ENCODE measurements at places on chromosomes 2 and 18.

- no peak for DNase-seq
These were observed 22.5 kb downstream of the TMEM178A start for GRCh38 chr2:39688181-39688580.

DNA sequence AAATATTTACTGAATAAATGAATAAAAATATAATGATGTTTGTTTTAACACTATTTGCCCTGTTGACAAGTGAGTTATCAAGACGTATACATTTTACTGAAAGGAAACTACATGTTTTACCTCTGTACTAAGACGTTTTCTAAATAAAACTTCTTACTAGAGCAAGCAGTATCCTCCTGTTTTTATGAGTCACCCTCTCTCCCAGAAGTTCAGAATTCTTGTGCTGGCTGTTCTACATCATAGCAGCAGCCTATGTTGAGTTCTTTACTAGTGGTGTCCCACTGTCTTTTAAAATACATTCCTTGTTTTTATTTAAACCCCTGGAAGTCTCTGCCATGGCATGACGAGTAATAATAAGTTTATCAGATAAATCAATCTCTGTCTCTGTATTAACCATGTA, 297.4 kb downstream of the CALCRL start:
- no peak for DNase-seq

DNA sequence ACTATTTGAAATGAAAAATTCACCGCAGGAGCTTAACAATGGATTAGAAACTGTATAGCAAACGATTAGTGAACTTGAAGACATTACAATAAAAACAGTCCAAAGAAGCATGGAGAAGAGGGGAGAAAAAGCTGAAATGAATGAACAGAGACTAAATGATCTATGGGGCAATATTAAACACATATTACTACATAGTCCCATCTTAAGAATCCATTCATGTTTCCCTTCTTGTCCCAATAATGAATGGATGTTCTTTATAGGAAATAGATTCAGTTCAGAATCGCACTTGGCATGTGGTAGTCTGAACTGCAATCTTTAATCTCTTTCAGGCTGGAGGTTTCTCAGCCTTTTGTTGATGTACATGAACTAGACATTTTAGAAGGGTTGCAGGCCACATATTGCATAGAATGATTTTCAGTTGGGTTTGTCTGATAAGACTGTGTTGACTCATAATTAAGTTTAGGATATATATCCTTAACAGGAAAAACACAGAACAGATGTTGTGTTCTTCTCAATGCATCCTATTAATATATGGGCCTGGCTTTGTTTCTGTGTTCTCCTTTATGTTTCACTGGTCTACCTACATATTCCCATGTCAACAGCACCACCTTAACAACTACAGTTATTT, 27.9 kb downstream of the CCDC88A start:
- DNase-seq = no peak

DNA sequence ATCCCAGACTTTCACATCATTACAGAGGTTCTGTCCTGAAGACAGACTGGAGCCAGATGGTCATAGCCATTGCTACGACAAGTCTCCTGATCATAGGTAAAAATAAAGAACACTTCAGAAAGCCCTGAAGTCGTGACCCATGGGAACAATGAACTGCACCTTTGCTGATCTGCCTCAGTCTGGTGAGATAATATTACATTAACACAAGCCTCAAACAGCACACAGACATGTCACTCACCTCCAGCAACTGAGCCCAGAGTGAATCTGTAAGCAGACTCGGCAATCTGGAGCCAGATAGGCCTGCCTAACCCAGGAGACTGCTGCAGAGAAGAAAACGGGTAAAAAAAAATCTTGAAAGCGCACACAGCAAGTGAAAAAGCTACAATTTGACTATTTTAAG, 79.2 kb downstream of the SLC25A12 start:
- DNase-seq = no peak

GRCh38 chr2:88027697-88028389, 11.5 kb upstream of the RNU2-63P start:
- DNase-seq = no peak

DNA sequence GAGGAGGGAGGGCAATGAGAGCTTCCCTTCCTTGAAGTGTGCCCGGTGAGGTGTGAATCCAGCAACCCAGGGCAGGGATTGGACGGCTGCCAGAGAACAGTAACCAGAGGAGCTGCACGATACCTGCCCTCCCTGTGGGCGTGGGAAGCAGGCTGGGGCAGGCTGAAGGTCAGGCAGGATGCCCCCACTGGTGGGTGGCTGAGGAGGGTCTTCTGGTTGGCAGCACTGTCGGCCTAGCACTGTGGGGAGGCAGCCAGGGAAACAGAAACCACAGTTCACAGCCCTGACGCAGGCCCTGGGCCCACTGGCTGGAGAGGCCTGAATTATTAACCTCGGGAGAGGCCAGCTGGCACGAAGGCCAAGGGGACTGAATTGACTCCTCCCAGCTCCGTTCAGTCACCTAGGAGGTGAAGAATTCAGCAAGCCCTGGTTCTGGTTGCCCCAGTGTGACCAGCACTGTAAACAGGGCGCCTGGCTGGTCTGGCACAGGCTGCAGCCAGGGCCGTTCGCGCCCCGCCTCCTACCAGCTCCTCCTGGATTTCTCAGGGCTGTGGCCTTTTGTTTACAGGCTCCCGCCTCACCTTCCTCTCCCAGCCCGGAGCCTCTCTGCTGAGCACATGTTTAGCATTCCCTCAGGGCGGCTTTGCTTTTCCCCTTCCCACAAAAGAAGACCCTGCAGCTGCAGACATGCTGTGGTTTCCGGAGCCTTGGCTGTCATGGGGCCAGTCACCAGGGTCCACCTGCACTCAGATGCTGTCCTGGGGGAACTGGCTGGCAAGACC, 97.8 kb downstream of the B3GNT2 start:
- no peak for DNase-seq

- no peak for DNase-seq
These were observed 763 bp downstream of the CCDC141 start for GRCh38 chr2:179049203-179049545.

GRCh38 chr2:86584151-86584913, 21.1 kb upstream of the CHMP3 start:
- no peak for DNase-seq

DNA sequence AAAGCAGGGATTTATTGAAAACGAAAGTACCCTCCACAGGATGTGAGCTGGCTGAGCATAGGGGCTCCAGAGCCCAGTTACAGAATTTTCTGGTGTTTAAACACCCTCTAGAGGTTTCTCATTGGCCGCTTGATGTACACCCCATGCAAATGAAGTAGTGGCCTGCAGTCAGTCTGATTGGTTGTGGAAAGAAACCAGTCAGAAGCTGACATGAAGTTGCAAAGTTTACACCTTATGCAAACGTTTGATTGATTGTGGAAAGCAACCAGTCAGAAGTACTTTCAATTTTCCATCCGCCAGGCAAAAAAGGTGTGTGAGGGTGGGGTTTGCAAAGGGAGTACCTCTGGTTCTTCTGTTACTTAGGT, 62.3 kb downstream of the VWA3B start:
- DNase-seq = no peak

DNA sequence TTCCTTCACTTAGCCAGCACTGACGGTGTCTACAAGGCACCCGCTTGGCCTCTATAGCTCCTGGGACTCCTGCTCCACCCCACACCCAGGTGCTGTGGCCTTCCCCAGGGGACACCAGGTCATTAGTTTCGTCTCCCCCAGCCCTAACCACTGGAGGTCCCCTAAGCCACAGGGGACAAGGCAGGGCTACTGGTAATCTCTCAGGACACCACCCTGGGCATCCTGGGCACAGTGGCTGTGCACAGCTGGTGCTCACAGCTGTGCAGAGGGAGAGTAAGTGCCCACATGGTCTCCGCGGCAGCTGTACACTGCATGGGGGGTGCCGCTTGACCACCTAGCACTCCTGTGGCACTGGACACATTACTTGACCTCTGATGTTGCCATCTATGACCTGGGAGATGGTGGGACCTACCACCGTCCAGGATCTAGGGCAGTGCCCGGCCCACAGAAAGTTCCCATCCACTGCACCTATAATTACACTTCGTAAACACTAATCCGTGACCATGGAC, 134.0 kb downstream of the HDAC4 start:
- DNase-seq = no peak

DNA sequence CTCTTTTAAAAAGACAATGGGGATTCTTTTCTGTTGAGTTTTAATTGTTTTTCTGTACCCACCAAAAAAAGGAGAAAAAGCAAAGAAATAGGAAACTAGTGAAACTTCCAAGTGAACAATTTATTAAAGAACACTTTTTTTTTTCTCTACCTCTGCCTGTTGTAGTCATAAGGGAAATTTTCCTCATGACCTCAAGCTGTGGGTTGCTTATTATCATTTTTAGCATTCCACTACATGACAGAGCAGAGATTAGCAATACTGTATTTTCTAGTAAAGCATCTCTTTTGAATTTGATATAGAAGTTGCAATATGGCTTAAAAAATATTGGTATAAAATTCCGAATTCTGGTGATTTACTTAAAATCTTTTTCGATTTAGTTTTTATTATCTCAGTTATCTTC, 87.9 kb upstream of the LRRTM1 start:
- no peak for DNase-seq

GRCh38 chr2:42828487-42829425, 36.4 kb upstream of the HAAO start:
- peak; percentile 88 for DNase-seq

- DNase-seq = no peak
These were observed 31.1 kb downstream of the SLC40A1 start for GRCh38 chr2:189549449-189549832.

- no peak for DNase-seq
These were observed 51.9 kb downstream of the GRB14 start for GRCh38 chr2:164569378-164569777.
